ENCODE measurements at places on chromosomes 5 and 9.

- DNase-seq = no peak
These were observed 1185.4 kb upstream of the SEMA6A start for GRCh38 chr5:117759849-117760499.

GRCh38 chr5:15124871-15125568, 253.4 kb upstream of the ANKH start:
- DNase-seq = no peak

GRCh38 chr5:24816206-24816605, 171.4 kb upstream of the CDH10 start:
- no peak for DNase-seq

DNA sequence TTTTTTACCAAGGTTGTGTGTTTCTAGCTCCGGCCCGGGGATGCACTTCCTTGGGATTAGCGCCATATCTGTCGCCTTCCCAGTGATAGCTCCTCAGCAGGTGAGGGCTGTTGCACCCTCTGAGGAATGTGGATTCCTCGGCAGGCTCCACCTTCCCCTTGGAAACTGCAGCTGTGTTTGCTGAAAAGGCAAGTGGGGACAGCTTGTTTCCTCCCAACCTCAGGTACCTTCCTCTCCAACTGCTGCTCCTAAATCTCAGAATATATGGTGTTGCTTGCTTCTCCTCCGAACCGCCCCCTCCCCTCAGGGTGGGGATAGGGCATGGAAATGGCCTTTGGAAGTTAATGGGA, 1.3 kb downstream of the SLC1A1 start:
- DNase-seq = no peak

DNA sequence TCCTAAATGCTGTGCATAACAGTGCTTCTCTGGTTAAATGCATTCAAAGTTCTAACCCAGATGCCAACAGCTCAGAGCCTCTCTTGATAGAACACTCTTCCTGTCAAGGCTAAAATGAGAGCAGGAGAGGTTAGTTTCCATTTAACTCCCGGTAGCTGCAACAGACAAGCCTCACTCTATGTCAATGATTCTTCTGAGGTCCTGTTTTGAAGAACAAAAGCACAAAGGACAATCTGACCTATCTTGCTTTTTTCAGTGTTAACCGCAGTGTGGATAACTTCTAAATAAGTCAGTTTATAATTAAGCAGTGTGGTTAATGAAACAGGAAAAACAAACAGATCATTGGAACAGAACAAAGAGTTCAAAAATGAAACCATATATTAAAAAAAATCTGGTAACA, 80.7 kb downstream of the ANKRD55 start:
- DNase-seq = no peak

DNA sequence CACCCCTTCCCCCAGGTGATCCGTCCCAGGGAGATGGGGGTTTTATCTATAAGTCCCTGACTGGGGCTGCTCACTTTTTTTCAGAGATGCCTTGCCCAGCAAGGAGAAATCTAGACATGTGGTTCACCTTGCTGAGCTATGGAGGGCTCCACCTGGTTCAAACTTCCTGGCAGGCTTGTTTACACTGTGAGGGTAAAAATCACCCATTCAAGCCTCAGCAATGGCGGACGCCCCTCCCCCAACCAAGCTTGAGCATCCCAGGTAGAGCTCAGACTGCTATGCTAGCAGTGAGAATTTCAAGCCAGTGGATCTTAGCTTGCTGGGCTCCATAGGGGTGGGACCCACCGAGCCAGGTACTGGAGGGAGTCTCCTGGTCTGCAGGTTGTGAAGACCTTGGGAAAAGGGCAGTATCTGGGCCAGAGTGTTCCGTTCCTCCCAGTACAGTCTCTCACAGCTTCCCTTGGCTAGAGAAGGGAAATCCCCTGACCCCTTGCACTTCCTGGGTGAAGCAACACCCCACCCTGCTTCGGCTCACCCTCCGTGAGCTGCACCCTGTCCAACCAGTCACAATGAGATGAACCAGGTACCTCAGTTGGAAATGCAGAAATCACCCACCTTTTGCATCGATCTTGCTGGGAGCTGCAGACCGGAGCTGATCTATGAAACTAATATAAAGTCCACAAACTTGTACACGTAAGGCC, 231.7 kb downstream of the CTNND2 start:
- DNase-seq = no peak

GRCh38 chr5:42952578-42952974, 87.5 kb downstream of the ANXA2R start:
- no peak for DNase-seq

DNA sequence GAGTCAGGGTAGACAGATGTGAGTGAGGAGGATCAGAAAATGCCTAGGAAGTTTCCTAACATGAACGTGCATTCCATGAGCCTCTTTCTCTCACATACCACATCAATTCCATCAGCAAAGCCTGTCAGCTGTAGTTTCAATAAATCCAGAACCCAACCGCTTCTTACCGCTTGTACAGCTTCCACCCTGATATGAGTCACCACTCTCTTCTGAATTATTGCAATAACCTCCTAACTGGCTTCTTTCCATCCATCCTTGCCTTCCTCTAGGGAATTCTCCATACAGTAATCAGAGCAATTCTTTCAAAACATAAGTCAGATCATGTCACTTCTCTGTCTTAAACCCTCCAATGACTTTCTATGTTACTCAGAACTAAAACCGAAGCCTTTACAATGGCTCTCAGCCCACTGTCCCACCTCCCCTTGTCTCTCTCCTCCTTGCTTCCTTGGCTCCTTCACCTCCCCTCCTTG, 8.1 kb upstream of the RAD23B start:
- no peak for DNase-seq

- no peak for DNase-seq
These were observed 6.7 kb upstream of the PHF2 start for GRCh38 chr9:93569621-93570174.

- no peak for DNase-seq
These were observed 119.4 kb downstream of the IRX1 start for GRCh38 chr5:3715062-3715461.

GRCh38 chr5:149036970-149037369, 25.9 kb downstream of the SH3TC2 start:
- no peak for DNase-seq

DNA sequence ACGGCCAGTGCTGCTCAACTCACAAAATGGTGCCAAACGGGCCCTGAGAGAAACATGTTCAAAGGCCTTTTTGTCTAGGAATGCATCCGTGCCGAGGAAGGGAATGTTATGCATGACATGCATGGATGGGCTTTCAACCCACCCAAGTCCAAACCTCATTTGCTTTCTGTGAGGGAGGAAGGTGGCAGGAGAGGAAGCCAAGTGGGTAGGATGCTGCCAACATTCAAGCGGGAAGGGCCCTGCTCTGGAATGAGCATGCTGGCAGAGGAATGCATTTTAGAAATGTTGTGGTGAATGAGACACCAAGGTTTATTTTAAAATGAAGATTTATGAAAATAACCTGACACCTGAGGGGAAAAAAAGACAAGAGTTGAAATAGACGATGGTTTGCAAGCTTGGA, 479.1 kb downstream of the CCDC171 start:
- DNase-seq = no peak

GRCh38 chr9:122402403-122402871, 31.6 kb downstream of the PTGS1 start:
- DNase-seq = no peak

DNA sequence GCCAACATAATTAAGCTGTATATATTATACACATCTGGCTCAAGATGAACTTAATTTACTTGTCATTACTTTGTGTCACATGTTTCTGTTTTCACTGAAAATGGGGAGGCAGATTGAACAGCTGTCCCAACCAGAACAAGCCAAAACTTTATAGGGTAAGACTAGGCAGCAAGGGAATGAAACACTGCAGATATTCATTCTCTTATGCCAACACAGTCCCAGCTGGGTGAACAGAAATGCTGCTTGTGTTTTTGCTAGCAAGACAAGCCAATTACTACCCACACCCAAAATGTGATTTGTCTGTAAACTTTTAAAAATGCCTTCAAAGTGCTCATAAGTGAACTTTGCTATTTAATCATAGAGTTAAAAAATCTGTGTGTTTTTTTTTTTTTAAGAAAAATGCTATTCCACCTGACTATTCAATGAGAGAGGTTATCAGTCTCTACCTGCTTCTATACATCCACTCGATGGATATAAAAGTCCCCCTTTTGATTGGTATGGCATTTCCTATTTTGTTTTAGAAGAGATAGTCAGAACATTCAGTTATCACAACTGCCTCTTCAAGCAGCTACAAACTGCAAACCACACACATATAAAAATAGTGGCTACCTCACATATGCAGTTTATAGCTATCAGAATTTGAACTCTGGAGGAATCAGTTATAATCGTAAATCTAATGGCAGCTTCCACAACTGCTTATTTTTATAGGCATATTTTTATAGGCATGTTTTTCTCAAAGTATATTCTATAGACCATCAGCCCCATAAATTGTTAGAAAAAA, 91.9 kb upstream of the PPP1R2B start:
- no peak for DNase-seq

- no peak for DNase-seq
These were observed 85.1 kb downstream of the MED27 start for GRCh38 chr9:131994364-131995125.

- DNase-seq = no peak
These were observed 158.7 kb downstream of the NFIB start for GRCh38 chr9:14155237-14155636.

GRCh38 chr5:6818594-6819511, 105.6 kb downstream of the TENT4A start:
- peak; percentile 29 for DNase-seq

DNA sequence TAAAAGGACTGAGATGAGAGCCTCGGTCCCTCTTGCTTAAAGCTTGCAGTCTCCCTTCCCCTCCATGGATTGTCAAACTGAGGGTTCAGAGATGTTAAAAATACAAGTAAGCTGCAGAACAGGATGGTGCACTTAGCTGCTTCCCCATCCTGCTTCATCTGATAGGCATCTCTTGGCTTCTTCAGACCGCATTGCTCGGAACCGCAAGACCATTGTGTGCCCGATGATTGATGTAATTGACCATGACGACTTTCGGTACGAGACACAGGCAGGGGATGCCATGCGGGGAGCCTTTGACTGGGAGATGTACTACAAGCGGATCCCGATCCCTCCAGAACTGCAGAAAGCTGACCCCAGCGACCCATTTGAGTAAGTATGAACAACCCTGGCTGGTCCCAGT, 65.5 kb upstream of the SAP30L start:
- no peak for DNase-seq

- peak; percentile 47 for DNase-seq
These were observed 24.3 kb upstream of the CXCL14 start for GRCh38 chr5:135602882-135603721.

- no peak for DNase-seq
These were observed 213.0 kb downstream of the PJA2 start for GRCh38 chr5:109196823-109197160.

- no peak for DNase-seq
These were observed 31.2 kb downstream of the OTP start for GRCh38 chr5:77607324-77607723.

- no peak for DNase-seq
These were observed 77.3 kb downstream of the WNK2 start for GRCh38 chr9:93261281-93261680.

DNA sequence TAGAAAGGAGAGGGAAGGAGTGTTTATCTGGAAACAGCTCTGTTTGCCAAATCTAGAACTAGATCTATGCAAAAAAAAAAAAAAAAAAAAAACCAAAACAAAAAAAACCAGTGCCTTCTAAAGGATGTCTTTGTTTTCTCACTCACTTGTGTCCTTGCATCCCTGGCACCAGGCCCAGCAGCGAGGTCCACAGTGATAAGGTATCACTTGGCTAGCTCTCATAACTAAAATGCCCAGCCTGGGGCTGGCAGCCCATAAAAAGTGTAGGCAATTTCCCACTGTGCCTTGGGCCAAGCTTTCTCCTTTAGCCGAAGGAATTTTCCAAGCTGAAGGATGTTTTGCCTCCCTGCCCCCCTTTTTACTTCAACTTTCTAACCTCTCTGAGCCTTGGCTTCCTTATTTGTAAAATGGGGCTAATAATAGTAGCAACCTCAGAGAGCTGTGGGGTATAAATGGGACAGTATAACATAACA, 20.8 kb downstream of the RGS3 start:
- no peak for DNase-seq

DNA sequence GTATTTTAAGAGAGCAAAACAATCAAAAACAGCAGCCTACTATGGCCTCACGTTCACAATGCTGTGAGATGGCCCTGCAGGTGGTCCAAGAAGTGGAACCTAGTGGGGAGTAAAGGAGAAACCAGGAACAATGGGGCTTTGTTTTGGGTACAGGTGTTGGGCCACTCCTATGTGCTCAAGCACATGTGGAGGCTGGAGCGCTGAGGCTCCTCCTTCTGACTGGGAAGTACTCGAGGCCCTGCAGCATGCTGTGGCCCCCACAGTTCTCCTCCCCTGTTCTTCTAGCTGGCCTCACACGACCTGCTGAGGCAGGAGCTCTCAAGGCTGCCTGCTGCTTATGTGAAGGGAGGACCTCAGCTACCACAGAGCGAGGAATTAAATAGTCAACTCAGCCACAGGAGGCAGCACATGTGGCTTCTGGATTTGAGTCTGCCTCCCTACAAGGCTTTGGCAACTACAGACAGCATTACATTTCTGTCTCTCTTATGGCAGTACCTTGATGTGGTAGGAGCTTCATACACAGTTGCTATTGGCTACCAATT, 482.3 kb downstream of the SPOCK1 start:
- no peak for DNase-seq

GRCh38 chr9:109016132-109016531, 2.8 kb upstream of the CTNNAL1 start:
- peak; percentile 14 for DNase-seq

DNA sequence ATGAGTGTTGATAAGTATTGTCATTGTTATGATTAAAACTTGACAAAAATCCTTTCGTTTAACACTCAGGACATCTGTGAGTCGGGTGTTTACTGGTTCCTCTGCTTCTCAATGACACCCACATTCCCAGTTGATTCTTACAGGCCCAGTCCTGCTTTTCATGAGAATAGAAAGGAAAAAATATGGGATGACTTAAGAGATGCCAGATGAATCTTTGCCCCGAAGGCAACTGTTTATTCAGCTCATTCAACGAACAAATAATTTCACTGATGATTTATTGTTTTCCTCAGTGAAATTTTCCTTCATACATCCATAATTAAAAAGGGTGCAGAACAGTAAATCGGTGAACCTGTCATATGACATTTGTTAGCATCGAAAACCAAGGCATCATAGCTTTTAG, 452.4 kb upstream of the WWC1 start:
- DNase-seq = no peak

DNA sequence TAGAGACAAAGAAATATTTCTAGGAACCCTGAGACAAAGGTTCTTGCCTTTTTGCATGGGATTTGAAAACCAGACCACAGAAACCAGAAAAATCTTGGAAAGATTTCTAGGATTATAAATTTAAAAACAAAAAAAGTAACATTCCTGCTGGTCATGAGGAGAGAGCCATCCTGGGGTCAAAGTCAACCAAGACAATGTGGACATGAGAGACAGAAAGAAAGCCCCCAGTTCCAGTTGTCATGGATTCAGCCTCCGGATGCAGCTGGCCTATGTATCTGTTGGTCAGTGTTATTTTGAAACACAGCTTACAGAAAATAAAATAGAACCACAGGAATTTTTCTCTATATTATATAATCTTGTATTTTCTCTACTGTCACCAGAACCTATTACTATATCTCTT, 24.4 kb upstream of the RGMB start:
- no peak for DNase-seq

All from retina (tissue), 1 donor.